ENCODE measurements at places on chromosomes 12 and 14.
A peak's percentile ranks its signal among the peaks of the same experiment; 100 is the strongest.

GRCh38 chr14:34465069-34465859 is 3.2 kb upstream of the SPTSSA start:
- H3K4me1 ChIP-seq: peaks cover 14% of the 10 kb centered on the region
- no peak for DNase-seq
- no peaks in the 10 kb centered on the region for H3K27me3 ChIP-seq
- H3K36me3 ChIP-seq: no peaks in the 10 kb centered on the region
- no peak overlapping the region for H3K27ac ChIP-seq
- no peak overlapping the region for H3K4me3 ChIP-seq

- no peaks in the 10 kb centered on the region for H3K4me1 ChIP-seq
- no peak overlapping the region for H3K27ac ChIP-seq
- H3K27me3 ChIP-seq: no peaks in the 10 kb centered on the region
- no peak for DNase-seq
- no peak overlapping the region for H3K4me3 ChIP-seq
- no peaks in the 10 kb centered on the region for H3K36me3 ChIP-seq
Observed at GRCh38 chr12:122845041-122845864, 10.0 kb downstream of the HIP1R start.

- no peak overlapping the region for H3K4me3 ChIP-seq
- H3K36me3 ChIP-seq: no peaks in the 10 kb centered on the region
- no peaks in the 10 kb centered on the region for H3K4me1 ChIP-seq
- no peak overlapping the region for H3K27ac ChIP-seq
- no peak for DNase-seq
Observed at GRCh38 chr14:71231521-71232393, 324.5 kb downstream of the PCNX1 start.

- no peaks in the 10 kb centered on the region for H3K4me1 ChIP-seq
- H3K27me3 ChIP-seq: no peaks in the 10 kb centered on the region
- H3K36me3 ChIP-seq: no peaks in the 10 kb centered on the region
- no peak for DNase-seq
- no peak overlapping the region for H3K27ac ChIP-seq
Observed at GRCh38 chr12:29698756-29699155, 85.0 kb downstream of the TMTC1 start.

- no peak for DNase-seq
- H3K36me3 ChIP-seq: no peaks in the 10 kb centered on the region
- no peak overlapping the region for H3K27ac ChIP-seq
- H3K4me3 ChIP-seq: no peak overlapping the region
- H3K27me3 ChIP-seq: no peaks in the 10 kb centered on the region
Observed at GRCh38 chr12:39623919-39624318, 4.3 kb upstream of the ABCD2 start.

DNA sequence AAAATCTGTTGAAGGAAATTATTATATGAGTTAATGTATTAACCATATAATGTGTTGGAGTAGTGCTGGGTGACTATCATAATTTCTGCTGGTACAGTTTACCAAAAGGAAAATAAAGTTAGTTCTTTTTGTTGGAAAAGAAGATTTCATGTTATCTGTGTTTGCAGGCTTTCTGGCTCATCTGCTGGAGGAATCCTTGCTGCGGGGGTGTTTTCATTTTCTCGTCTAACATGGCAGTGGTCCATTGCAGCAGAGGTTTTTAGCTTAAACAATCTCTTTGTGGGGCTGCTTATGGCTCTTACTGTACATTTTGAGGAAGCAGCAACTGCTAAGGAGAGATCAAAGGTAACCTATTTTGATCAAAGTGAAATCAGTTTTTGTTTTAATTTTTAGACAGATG is 24.1 kb downstream of the TMEM260 start:
- no peak overlapping the region for H3K27ac ChIP-seq
- no peak for DNase-seq
- H3K4me1 ChIP-seq: no peaks in the 10 kb centered on the region
- no peaks in the 10 kb centered on the region for H3K27me3 ChIP-seq

- H3K27me3 ChIP-seq: no peaks in the 10 kb centered on the region
- H3K4me3 ChIP-seq: no peak overlapping the region
- H3K4me1 ChIP-seq: no peaks in the 10 kb centered on the region
- H3K36me3 ChIP-seq: no peaks in the 10 kb centered on the region
- H3K27ac ChIP-seq: no peak overlapping the region
Observed at GRCh38 chr14:105602243-105602750, 75.9 kb downstream of the TMEM121 start.

DNA sequence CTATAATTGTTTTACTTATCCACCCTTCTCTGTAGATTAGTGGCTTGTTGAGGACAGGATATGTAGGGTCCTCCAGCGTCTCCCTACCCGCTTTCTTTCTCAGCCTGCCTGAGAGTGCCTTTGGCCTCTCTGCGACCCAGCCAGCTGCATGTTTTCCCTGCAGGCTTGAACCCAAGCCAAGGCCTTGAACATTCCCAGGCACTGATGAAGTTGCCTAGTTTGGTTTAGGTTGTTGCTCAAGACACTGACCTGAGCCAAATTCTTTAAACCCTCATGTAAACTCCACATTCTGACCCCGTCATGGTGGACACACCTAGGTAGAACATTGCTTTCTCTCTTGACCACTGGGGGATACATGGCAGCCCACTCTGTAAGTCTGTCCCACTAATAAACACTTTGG is 33.4 kb upstream of the TXNRD1 start:
- DNase-seq: no peak
- no peaks in the 10 kb centered on the region for H3K4me1 ChIP-seq
- H3K27ac ChIP-seq: no peak overlapping the region

DNA sequence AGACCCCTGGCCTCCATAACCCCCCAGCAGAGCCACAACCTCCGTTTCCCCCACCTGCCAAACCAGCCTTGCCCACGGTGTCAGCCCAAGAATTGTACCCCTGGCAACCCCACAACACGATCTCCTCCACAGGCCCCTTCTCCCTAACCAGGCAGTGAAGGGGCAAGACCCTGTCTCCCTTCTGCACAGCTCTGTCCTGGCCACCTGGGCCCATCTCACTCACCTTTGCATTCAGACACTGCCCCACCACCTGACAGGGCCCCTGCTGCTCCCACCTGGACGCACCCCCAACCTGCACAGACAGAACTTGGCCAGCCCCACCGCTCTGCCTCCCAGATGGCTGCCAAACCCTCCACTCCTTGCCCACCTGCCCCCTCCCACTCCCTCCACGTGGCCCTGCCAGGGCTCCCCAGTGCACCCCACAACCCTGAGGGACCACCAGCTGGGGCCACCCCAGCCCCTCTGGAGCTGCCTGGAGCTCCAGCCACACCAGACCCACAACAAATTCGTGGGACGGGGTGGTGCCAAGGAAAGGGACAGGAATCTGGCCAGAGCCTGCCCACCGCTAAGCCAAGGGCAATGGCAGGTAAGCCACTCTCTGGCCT is 11.8 kb downstream of the AHNAK2 start:
- no peak overlapping the region for H3K4me3 ChIP-seq
- peaks cover 4% of the 10 kb centered on the region for H3K27me3 ChIP-seq
- DNase-seq: no peak

DNA sequence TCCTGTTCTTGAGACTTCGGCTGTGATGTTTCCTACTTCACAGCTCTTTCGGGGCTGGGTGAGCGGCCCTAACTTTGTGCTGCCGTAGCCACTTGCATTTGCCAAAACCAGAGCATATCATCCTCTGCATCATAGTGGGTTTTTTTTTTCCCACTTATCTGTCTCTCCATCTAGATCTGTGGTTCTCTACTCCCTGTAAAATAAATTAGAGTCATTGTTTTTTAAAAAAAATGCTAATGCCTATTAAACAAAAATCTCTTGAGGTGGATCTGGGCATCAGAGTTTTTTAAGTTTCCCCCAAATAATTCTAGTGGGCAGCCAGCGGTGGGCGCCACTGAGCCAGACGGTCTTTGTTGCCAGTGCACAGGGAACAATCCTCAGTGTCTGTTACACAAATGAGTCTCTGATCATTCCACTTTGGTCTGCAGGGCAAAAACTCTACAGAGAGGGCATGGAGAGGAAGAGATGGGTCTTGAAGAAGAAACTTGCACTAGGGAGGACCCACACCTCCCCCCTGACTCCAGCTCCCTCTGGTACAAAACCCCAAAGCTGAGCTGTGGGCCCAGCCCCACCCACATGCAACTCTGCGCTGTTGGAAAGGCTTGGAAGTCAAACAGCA is 62.4 kb upstream of the BCL2L14 start:
- H3K4me3 ChIP-seq: peak overlapping the region; percentile 19
- H3K27me3 ChIP-seq: no peaks in the 10 kb centered on the region
- no peak overlapping the region for H3K27ac ChIP-seq
- H3K4me1 ChIP-seq: peaks cover 49% of the 10 kb centered on the region
- DNase-seq: peak; percentile 62
- no peaks in the 10 kb centered on the region for H3K36me3 ChIP-seq

- no peaks in the 10 kb centered on the region for H3K36me3 ChIP-seq
- no peaks in the 10 kb centered on the region for H3K27me3 ChIP-seq
- peaks cover 43% of the 10 kb centered on the region for H3K4me1 ChIP-seq
- DNase-seq: peak; percentile 44
- H3K27ac ChIP-seq: peak overlapping the region; percentile 20
Observed at GRCh38 chr12:123106640-123107359, 44.1 kb downstream of the PITPNM2 start.

DNA sequence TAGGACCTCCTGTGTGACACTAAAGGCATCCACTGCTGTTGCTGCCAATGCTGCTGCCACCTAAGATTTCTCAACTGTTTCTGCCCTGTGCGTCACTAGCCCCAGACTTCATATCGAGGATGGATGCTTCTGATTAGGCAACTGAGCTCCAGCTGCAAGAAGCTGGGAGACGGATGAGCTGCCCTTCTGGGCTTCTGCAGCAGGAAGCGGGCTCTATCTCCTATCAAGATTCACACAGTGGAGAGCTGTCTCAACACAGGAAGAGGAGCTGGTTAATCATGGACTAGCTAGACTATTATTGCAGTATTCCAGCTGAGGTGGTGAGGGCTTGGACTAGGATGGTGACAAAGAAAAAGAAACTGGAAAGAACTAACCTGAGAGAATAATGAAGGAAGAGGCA is 59.2 kb upstream of the PELI2 start:
- no peaks in the 10 kb centered on the region for H3K36me3 ChIP-seq
- no peak overlapping the region for H3K4me3 ChIP-seq
- H3K27me3 ChIP-seq: no peaks in the 10 kb centered on the region
- no peak for DNase-seq
- H3K27ac ChIP-seq: no peak overlapping the region

DNA sequence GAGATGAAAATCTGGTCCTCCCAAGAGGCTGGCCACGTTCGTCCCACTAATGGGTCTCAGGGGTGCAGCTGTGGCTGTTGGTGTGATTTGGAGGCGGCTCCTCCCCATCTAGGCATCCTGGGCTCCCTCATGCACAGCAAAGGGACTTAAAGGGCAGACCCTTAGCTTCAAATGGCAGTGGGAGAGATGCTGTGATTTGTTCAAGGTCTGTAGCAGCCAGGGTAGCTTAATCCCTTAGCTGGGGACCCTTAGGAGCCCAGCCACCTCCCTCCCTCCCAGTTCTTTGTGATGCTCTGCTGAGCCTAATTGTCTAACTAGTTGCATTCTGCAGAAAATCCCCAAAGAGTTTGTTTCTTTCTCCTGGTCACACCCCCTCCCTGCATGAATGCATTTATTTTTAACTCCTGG is 18.3 kb downstream of the DYRK4 start:
- H3K4me3 ChIP-seq: no peak overlapping the region
- H3K27ac ChIP-seq: no peak overlapping the region
- DNase-seq: no peak
- no peaks in the 10 kb centered on the region for H3K27me3 ChIP-seq

DNA sequence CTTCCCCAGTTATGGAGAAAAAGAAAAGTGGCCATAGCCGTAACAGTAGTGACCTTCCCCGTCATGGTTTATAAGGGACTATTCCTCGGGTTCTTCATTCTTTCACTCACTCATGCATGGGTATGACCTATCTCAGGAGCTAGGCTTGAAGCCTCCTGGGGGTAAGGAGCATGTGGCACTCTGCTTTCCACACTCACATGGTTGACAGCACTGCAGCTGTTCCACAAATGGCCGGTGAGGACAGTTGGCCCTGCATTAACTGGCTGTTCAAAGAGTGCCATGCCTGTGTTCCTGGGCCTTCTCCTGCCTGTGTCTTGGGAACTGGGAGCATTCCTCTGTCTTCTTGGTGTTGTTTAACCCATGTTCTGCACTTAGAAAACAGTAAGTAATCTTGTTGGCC is 66.2 kb upstream of the PNMA1 start:
- DNase-seq: no peak
- no peaks in the 10 kb centered on the region for H3K36me3 ChIP-seq
- H3K4me3 ChIP-seq: no peak overlapping the region
- no peak overlapping the region for H3K27ac ChIP-seq
- peaks cover 53% of the 10 kb centered on the region for H3K4me1 ChIP-seq
- H3K27me3 ChIP-seq: no peaks in the 10 kb centered on the region

- no peaks in the 10 kb centered on the region for H3K27me3 ChIP-seq
- no peak overlapping the region for H3K4me3 ChIP-seq
- H3K27ac ChIP-seq: no peak overlapping the region
- DNase-seq: no peak
Observed at GRCh38 chr12:112153893-112154219, 28.5 kb downstream of the TRAFD1 start.
